ENCODE measurements at places on chromosomes 4 and X.

GRCh38 chr4:16894406-16894805 is 4.0 kb downstream of the LDB2 start:
- DNase-seq: no peak

GRCh38 chr4:102022343-102022742 is 231.8 kb downstream of the BANK1 start:
- no peak for DNase-seq

DNA sequence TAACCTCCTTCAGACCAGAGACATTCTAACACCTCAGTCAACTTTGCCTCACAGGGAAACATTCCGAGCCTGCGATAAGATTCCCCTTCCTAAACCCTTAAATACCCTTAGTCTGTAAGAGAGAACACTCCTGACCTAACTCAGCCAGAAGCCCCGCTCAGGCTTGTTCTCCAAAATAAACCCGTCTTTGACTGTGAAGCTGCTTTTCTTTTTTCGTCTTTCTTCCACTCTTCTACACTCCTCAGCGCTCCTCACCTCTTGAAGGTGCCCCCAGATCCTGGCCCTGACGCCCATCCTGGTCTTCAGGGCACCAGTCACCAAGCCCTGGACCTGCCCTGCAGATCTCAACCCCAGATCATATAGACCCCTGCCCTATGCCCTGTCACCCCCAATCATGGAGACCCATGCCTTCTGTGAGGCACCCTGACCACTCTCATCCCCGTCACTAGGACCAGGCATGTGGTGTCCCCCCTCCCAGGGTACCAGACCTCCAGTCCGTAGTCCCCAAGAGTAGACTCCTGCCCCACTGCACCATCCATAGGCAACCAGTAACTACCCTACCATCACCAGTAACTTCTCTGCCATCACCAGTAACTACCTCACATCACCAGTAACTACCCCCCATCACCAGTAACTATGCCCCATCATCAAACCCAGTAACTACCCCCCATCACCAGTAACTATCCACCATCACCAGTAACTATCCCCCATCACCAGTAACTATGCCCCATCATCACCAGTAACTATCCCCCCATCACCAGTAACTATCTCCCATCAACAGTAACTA is 3.5 kb downstream of the ASMTL start:
- DNase-seq: no peak

GRCh38 chr4:121876070-121876469 is 5.8 kb upstream of the BBS7 start:
- DNase-seq: no peak

- DNase-seq: no peak
Observed at GRCh38 chr4:158827543-158827981, 58.7 kb downstream of the FNIP2 start.

GRCh38 chr4:658681-659667 is 15.1 kb downstream of the ATP5ME start:
- no peak for DNase-seq

DNA sequence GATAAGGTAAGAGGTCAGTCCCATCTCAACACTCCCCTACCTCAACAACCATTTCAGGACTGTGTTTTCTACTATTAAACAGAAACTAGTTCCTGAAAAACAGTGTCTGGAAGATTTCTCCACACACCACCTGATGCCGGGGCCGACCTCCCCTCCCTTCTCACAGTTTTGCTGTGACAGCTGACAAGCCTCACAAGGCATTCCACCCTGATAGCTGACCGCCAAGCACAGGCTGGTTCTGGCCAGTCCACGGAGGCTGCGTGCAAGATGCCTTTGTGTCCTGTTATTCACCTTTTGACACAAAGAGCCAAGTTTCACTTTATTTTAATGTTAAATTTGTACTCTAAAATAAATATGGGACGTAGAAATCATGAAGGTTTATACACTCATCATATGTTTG is 758.6 kb downstream of the PDHA2 start:
- DNase-seq: no peak

GRCh38 chr4:47719576-47719975 is 118.3 kb downstream of the CORIN start:
- DNase-seq: no peak

Measured in D721Med (cell line).